CD4-positive, alpha-beta T cell treated with Interferon gamma for 1 hour (primary cell): ENCODE measurements at places on chromosomes 6 and 20.
A peak's percentile ranks its signal among the peaks of the same experiment; 100 is the strongest.

DNA sequence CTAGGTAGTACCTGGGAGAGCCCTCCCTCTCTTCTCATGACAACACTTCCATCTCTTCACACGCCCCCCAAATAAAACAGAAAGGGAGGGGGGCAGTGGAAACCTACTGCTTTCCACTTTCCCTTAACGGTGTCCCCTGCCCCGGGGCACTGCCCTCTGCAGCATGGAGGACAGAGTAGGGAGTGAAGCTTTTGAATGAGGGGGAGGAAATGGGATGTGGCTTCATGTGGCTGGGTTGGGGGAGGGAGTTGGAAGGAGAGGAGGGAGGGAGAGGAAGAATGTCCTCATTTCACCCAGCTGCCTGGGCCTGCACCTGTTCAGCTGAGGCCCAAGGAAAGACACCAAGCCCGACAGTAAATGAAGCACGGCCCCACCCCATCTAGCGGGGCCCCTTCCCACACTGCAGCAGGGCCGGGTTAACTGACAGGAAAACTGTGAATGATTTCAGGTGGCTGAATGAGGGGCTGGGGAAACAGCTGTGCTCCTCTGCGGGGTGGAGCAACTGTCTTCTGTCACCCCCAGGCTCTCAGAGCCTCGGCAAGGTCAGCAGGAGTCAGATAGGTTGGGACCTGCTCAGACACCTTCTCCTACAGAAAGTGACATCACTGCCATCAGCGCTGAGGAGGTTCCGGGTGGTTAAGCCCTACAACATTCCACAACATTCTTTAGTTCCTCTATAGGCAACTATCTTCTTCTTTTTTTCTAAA lies 40.0 kb upstream of the TAF8 start:
- peak; percentile 5 for DNase-seq

- no peak for DNase-seq
Observed at GRCh38 chr20:2845607-2846006, 5.1 kb downstream of the VPS16 start.

DNA sequence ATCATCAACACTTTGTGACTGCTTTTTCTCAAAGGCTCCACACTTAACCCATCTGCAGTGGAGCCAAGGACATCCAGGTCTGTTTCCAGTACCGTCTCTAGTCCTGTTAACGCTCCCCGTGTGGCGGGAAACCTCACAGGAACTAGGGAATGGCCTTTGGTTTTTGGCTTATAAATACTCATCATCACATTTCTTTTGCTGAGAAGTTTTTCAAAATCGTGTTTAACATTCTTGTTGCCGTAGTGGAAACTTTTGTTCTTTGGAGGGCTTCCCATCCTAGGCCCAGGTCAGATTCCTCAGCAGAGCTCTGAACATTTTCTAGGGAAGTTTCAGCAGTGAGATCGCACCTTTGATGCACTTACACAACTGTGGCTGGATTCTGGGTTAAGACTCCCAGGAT lies 24.6 kb downstream of the DAAM2 start:
- DNase-seq = no peak

- DNase-seq = no peak
Observed at GRCh38 chr20:35849706-35850105, 77.9 kb downstream of the PHF20 start.

- no peak for DNase-seq
Observed at GRCh38 chr6:126118058-126118755, 131.9 kb downstream of the TRMT11 start.

DNA sequence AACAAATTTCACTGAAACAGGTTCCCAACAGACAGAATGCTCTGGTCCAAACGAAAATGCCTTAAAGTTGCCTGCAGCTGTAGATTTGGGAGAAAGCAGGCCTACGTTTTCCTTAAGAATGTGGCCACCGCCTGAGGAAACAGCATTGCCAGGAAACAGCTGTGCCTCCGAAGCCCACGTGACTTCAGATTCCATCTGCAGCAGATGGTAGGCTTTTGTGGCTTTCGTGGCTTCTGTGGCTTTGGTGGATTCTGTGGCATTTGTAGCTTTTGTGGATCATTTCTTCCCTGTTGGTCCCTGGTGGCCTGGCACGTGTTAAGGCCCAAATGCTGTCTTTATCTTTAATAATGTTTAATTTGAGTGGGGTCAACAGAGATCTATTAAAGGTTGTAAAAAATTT lies 222.9 kb downstream of the TTLL2 start:
- no peak for DNase-seq

DNA sequence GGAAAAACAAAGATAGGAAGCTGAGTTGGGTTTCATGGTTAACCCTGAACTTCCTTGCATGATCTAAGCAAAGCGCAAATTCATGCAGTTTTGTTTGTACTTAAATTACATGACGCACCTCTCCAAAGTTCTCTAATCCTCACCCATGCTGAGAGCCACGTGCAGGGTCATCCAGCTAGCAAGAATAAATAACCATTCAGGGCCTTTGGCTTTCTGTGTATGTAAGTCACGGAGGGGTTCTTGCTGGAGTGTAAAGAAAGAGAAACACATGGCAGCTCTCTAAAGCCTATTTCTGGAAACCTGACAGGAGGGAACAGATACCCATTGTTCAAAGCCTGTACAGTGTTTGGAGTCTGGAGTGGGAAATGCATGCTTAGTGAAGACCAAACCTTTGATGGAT lies 171.7 kb upstream of the CCN2 start:
- DNase-seq = no peak

DNA sequence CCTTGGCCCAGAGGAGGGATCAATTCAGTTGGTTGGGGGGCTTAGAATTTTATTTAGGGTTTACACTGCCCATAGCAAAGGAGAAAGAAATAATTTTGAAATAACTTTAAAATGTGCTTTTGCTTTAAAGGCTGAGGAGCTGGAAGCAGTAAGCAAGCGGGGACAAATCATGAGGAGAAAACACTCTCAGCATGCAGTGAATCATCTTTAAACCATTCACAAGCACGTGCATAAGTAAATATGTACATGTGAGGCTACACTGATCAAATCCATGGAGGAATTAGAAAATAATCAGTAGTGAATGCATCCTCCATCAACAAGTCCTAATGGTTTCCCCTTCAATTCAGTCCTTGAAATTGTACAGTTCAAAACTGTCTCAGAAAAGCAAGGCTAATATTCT lies 181.0 kb downstream of the MTFR2 start:
- DNase-seq = no peak

DNA sequence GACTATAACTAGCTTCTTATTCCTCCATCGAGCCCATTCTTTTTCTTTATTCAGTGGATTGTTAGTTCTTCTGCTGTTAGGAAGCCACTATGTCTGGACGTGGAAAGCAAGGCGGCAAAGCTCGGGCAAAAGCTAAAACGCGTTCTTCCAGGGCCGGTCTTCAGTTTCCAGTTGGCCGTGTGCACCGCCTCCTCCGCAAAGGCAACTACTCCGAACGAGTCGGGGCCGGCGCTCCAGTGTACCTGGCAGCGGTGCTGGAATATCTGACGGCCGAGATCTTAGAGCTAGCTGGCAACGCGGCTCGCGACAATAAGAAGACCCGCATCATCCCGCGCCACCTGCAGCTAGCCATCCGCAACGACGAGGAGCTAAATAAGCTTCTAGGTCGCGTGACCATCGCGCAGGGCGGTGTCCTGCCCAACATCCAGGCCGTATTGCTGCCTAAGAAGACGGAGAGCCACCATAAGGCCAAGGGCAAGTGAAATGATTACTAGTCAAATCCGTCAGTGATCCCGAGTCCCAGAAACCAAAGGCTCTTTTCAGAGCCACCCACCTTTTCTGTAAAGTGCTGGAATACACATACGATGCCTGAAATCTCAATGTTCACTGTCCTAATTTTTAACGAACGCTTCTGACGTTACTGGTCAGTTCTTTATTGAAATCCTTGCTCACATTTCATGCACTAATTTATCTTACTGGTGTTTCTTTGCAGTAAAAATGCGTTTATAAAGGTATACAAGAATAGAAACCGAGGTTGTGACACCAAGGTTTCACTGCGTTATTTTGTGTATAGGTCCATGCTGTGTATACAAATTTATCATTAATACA lies 129.9 kb downstream of the HFE start:
- DNase-seq = peak; percentile 84

DNA sequence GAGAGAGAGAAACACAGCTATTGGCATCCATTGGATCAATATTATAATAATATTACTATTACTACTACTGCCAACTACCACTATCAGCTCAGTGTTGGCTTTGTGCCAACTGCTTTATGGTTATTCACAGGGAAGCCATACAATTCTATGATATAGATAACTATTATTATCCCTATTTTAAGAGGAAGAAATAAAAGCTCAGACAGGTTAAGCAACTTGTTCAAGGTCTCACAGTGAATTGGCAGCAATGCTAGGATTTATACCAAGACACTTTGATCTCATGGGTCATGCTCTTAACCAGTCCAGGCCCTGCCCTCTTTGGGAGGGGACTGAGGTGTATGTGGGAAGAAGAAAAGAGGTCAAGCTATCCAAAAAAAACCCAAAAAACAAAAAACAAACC lies 82.0 kb upstream of the TRAF3IP2 start:
- DNase-seq = no peak

- peak; percentile 60 for DNase-seq
Observed at GRCh38 chr6:30720738-30721197, 616 bp downstream of the TUBB start.

DNA sequence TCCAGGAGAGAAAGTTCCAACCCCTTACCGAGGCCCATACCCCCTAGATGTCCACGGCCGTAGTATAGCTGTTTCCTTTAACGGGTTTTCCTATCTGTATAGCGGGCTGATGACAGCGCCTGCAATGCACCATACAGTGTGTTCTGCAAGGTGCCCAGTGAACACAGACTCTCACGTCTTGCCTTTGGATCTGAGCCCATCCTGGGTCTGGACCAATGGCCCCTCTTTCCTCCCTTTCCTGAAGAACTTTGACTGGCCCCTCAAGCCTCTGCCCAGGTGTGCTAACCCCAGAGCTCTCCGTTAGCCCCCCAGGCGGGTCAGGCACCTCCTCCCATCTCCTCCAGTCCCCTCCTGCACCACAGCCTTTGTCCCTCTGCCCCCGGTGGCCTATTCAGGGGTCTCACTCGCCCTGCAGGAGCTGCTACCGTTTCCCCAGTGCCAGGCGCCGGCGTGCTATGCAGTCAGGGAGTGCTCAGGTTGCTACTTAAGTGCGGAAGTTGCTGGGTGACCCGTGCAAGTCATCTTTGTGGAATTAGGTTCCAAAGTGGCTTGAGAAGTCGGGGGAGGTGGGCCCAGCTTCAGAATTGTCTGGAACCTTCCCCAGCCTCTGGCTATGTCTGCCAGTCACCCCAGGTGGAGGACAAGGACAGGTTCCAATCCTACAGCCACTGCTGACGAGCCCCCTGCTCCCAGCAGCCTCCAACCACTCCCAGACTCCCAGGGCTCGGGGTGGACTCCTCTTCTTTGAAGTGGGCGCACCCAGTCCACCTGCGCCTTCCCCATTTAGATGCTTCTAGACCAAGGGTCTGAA lies 35.0 kb upstream of the ZBP1 start:
- no peak for DNase-seq
